ENCODE measurements at places on chromosomes 2 and 18.
A peak's percentile ranks its signal among the peaks of the same experiment; 100 is the strongest.

GRCh38 chr18:35110059-35110458 is 68.8 kb downstream of the MAPRE2 start:
- no peak for DNase-seq

DNA sequence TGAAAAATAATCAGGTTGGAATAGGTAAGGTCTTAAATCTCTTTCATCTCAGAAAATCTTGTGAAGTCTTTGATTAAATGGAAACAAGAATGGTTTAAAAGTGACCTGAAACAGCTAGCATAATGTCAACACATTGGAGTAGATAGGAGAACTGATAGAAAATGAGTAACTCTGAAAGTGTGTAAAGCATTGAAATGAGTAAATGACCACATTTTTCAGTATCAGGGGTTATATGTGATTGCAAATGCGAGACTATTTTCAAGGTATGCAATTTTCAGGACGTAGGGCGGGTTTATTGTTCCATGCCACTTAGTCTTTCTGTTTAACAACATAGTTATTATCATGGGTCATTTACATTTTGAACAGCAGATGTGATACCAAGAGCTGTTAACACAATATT is 1383.2 kb downstream of the LRP1B start:
- no peak for DNase-seq

DNA sequence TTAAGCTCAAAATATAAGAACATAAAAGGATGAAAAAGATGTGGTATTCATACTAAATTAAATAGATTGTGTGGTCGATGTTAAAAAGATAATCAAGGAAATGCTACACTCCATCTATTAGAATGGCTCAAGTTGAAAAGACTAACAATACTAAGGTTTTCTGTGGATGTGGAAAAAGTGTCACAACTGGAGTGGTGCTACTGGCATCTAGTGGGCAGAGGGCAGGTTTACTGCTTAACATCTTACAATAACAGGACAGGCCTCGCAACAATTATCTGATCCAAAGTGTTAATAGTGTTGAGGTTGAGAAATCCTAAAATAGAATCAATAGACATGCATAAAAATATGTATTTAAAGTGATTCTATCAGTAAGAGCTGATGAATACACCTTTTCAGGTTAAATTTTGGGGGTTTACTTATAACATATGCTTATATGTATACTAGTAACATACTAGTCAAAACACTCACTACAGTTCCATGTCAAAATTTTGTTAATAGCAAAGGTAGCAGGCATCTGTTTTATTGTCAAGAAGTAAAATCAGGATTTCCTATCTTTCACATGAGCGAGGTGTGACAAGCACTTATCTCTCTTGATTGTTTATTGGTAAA is 91.5 kb upstream of the TMEFF2 start:
- DNase-seq = no peak

- no peak for DNase-seq
Observed at GRCh38 chr2:206832873-206833272, 67.5 kb downstream of the FASTKD2 start.

DNA sequence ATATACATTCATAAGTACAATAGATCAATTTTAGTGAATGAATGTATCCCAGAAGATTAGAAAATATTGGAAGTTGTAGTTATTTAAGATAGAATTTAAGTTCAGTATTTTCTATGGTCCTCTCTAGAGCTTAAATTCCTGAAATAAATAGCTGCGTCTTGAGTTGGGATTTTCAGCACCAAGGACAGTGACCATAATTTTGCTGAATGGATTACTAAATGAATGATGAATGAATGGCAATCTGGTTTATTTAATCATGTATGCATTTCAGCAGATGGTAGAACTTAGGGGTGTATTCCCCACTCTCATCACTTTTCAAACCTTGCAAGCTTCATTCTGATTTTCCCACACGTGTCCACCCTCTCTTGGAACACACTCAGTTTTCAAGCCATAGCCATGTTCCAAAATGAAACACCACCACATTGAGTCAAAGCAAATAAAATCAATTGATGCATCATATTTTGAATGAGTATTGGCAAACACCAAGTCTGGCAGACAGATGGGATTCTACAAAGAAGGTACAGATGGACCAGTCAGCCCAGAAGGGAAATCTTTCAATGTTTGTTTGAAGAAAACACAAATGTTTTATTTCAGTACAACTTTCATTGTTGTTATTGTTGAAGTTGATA is 362.2 kb upstream of the NXPH2 start:
- DNase-seq = no peak

GRCh38 chr18:46387441-46388131 is 269.4 kb downstream of the LOXHD1 start:
- no peak for DNase-seq

GRCh38 chr18:54607213-54608027 is 16.4 kb downstream of the DYNAP start:
- DNase-seq = no peak

DNA sequence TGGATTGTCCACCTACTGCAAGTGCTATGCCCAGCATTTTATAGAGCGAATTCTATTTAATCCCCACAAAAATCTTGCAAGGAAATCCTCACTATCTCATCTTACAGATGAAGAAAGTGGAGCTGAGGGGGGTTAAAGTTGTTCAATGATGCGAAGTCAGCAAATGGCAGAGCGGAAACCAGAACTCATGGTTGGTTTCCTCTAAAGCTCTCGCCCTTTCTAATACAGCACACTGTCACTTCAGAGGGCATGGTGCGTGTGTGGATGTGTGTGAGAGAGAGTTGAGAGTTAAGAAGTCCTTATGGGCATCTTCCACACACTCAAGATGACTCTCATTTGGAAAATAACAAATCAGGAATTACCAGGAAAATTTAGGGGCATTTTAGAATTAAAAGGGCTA is 78.4 kb downstream of the TGFA start:
- DNase-seq = no peak

DNA sequence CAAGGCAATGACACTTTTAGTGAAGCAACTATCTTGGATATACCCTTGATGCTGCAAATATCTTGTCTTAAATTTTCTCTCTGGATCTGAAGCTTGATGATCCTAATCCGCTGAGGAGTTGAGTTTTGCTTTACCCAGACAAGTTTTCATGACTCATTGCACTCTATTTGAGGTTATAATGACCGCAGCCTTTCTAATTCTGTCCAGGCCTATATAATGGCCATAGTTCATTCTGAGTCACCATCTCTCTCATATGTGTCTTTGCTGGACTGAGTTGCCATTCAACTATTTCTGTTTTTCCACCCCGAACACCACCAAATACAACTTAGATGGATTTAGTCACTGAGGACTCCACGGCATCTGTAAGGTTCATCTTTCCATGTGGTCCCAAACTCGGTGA is 802.1 kb upstream of the FAM98A start:
- no peak for DNase-seq

GRCh38 chr2:175793648-175794047 is 208.4 kb downstream of the LNPK start:
- DNase-seq = no peak

DNA sequence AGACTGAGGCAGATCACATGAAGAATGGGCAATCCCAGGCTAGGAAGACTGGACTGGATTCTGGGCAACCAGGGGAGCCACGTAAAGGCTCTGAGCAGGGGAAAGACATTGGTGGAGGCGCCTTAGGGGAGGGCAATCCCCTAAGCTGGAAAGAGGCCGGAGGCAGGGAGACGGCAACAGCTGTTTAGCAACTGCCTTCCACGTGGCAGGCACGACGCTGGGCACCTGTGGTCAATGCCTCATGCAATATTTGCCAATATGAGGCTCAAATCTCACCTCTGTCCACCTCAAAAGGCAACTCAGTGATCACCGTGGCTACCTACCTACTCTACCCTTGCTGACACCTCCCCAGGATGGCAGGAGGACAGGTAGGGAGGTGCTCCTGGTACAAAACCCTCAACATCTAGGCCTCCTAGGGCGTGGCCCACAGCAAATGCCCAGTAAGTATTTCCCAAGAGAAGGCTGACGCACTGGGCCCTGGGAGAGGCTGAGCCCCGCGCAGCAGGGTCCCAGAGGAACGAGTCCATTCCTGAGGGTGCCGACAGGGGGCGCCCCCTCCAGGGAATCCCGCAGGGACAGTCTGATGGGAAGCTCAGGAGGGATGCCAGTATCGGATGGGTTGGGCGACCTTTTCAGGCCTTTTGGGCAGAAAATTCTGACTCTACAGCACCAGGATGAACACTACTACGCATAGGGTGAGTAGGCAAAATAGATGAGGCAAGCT is 8.9 kb downstream of the BOLA3 start:
- DNase-seq = no peak

GRCh38 chr2:96253006-96253405 is 12.8 kb downstream of the TMEM127 start:
- no peak for DNase-seq

DNA sequence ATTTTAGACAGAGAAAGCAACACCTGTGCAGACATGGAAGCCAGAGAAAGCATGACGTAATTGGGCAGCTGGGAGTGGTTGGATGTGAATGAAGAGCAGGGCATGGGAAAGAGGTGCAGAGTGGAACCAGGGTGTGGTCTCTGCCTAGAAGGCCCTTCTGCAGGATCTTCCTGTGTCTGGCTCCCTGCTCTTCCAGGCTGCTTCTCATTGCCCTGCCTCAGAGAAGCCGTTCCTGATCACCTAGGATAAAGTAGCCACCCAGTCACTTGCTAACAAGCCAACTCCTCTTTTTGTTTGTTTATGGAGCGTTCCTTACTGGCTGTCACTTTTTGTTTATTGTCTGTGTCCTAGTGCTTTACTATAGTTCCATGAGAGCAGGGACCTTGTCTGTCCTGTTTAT is 28.5 kb downstream of the GALNT1 start:
- no peak for DNase-seq

DNA sequence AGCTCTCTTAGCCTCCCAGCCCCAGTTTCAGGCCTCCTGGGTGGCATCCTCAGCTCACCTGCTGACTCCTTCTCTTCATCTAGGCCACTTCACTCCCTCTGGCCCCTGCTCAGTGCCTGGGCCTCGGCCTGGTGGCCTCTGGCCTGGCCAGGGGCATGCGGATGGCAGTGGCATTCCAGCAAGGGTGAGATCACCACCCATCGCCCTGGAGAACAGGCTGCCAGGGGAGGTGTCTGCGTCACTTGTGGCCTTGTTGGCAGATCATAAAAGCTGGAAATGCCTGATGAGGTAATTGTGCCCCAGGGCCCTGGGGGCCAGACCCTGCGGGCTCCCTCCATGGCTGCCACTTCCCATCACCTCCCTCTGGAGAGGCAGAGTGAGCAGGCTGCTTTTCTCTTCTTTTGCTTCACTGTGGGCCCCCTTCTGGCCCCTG is 72.5 kb upstream of the SMAD2 start:
- no peak for DNase-seq

GRCh38 chr2:172086241-172087206 is 1.2 kb downstream of the DLX1 start:
- peak; percentile 77 for DNase-seq

GRCh38 chr2:112656679-112657078 is 10.9 kb downstream of the SLC20A1 start:
- DNase-seq = no peak

GRCh38 chr2:147559070-147559725 is 285.6 kb upstream of the ACVR2A start:
- DNase-seq = no peak

DNA sequence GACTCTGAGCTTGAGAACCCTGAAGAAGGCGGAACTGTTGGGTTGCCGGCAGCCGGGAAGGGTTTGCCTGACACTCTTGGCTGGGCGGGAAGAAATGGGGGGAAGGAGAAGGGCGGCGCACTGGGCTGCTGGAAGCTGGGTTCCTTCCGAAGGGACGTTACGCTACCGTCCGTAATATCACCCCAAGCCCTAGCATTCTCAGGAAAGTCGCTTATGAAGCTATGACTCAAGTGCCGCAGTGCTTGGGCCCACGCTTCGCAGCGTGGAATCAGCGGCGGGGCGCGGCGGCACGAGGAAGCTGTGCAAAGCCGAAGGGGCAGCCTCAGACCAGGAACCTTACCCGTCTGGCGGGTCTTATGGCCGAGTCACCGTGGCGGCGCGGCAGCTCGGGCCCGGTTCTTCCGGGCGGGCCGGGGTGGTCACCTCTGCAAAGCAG is 50.2 kb upstream of the SIGLEC15 start:
- peak; percentile 88 for DNase-seq

DNA sequence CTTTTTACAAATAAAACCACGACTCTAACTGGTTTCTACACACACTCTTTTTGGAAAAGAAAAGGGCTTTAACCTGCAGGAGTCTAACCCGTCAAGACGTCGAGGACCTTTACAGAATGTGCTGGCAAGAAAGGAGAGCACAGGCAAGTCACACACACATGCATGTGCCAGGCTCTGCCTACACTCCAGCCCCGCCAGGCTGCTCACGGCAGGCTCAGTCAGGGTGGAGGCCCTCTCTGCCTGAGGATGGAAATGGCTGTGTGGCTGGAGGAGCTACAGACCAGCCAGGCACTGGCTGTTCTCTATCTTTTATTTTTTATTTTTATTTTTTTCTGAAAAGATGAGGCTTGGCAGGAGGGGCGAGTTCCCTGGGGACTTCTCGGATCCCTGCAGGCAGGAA is 10.2 kb downstream of the SIX3 start:
- DNase-seq = no peak

DNA sequence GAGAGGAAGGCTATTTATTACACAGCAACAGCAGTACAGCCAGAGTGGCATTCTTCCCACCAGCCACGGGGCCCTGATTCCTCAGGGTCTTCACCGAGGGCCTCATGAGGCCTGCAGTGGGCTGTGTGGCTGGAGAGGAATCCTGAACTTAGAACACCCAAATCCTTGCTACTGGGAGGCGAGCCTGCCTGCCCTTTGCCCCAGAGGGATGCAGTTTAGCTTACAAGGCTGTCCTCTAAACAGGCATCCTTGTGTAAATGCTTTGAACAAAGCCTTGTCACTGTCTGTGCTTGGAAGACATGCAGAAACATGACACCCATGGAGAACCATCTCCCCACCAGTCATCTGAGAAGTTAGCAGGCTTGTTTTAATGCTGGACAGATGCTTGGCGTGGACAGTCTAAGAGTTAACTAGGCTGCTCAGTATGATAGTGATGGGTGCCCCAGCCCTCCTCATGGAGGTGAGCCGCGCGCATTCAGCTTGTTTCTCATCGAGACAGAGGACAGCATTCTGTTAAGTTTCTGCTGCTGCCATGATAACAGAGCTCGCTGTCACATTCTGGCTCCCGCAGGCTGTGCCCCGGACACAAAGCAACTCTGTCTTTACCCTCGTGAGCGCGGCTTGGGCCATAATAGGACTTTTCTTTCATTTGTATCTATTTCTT is 42.9 kb downstream of the ADI1 start:
- DNase-seq = no peak

DNA sequence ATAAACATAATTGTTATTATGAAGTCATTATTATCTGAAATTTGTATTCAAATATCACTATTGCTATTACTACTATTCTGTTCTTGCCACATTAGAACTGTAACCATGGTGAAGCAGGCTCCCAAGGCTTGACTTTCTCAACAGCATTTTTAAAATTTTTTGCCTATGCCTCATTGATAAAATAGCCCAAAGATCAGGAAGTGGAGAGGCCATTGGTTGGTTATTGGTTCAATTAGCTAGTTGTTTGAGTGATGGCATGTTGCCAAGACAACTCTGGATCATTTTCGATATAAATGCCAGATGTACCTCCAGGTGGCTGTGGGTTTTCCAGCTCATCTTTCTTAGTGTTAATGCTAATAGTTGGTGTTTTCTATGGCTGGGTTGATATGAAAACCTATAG is 513.5 kb downstream of the TRIB2 start:
- no peak for DNase-seq

Measured in activated CD4-positive, alpha-beta T cell treated with anti-CD3 and anti-CD28 coated beads for 48 hours (primary cell).